Left ventricle myocardium inferior (tissue), 1 donor: ENCODE measurements at places on chromosomes 7 and 10.

DNA sequence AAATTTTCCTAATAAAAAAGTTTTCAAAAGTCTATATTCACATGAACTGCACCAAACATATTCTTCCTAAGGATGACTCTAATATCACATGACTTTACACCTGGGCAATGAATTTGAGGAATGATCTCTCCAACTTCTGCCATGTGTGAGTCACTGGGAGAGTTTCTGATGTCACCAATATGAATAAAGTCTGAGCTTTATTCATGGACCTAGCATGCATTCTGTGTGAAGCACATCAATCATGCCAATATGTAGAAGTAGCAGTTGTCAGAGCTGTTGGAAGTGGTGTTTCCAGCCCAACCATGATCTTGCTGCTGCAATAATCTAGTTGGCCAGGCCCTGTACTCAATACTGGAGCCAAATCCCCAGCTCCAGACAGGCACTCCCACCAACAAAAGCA, 91.7 kb upstream of the IFRD1 start:
- DNase-seq = no peak

DNA sequence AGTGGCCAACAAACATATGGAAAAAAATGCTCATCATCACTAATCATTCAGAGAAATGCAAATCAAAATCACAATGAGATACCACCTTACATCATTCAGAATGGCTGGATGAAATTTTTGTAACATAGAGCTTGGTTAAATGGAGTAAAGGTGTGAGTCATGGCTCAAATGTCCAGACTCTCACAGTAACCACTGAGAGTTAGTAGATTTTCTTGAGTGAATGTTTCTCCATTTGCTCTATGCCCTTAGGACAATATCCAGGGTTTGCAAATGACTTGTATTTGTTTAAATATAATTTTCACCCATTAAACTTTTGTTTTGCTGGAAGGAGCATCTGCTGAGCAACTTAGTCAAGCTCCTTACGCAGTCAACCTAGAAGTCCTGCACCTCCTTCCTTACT, 967.2 kb downstream of the XPNPEP1 start:
- no peak for DNase-seq

GRCh38 chr10:96930469-96930868, 98.4 kb downstream of the LCOR start:
- DNase-seq = no peak

DNA sequence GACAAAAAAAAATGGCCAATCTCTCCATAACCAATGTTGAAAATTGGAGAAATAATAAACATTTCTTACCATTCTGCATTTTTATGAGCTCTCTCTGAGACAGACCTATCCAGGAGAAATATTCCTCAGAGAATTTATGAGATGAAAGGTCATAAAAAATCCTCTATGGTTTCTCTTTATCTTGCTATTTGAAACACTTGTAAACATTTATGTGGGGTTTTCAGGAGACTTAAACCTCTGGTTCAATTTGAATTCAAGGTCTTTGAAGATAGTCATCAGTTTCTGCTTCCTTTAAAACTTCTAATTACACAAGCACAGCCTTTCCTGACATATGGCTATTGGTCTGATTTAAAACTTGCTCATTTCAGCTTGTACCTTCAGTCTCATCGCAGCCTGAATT, 78.5 kb upstream of the APBB1IP start:
- DNase-seq = no peak

DNA sequence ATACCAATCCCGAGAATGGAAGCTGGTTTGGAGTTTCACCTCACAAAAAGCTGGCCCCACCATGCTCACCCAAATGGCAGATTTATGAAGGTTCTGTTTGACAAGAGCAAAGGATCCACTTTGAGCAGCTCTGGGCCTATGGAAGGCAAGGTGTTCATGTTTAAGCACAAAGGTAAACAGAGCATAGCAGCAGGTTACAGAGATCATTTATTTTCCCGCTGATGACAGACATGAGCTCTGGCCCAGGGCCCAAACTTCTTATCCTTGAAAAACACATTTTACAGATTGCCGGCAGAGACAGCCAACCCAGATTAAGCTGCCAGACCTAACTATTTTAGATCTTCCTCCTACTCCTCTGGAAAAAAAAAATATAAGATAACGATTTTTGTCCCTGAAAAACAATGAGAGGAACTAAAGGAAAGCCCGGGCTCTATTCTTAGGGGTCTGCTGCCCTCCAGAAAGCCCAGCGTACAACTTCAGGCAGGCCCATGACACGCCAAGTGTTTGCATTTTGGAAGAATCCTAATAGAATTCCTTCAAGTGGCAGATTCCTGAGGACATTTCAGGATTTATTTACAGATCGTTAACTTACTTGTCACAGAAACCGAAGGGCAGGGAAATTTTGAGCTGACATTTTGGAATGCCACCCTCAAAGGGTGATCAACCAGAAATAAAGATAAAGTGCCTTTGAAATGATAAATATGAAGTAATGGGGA, 40.0 kb downstream of the SYPL1 start:
- no peak for DNase-seq

DNA sequence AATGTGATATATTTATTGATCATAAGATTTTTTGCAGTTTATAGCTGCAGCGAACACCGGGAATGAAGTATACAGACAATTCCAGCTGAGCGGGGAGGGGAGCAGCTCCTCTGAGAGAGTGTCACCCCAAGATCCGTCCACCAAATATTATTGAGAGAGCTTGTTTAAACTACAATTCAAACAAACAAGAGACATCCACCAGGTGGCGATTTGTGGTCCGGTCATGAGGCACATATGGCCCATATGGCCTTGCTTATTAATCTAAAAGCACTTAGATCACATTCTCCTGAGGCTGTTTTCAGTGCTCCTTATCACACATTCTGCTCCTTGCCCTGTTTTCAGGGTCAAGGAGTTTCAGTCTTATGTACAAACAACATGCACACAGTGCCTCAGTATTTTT, 83.1 kb downstream of the THSD7A start:
- DNase-seq = no peak

DNA sequence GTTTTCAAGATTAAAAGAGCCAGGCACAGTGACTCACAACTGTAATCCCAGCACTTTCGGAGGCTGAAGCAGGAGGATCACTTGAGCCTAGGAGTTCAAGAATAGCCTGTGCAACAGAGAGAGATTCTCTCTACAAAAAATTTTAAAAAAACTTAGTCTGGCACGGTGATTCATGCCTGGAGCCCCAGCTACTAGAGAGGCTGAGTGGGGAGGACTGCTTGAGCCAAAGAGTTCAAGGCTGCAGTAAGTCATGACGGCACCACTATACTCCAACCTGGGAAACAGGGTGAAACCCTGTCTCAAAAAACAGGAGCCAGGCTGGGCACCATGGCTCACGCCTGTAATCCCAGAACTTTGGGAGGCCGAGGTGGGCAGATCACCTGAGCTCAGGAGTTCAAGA, 86.6 kb upstream of the KCTD7 start:
- no peak for DNase-seq

DNA sequence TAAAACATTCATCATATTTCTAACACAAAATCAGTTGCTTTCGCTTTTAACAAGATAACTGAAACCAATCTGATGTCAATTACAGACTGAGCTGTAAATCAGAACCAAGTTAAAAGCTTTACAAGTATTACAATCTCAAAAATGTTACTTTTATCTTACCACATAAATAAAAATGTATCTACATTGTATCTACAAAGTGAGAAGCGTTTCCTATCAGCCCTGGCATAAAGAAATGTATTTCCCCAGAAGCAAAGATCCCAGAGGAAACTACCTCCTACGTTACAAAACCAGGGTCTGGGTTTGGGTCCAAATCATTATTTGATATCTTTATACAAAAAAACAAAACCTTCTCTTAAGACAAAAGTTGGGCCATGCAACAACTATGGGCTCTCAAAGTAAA, 2.6 kb downstream of the SMURF1 start:
- no peak for DNase-seq

DNA sequence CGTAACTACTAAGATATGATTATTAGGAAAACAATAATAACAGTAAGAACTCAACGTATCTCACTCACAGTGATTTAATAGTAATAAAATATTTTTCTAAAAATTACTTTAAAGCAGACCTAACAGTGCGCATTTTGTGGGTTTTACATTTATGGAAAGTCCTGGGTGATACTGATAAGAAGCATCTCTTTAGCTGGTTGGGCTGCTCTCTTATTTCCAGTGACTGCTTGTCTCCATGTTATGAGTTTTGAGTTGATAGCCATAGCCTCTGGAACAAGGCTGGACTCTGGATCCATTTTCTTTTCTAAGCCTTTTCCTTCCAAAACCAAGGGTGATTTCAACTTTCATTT, 29.5 kb upstream of the INHBA start:
- DNase-seq = no peak
